Bone marrow (tissue), 2 donors: ENCODE measurements at places on chromosomes 2 and 18.

DNA sequence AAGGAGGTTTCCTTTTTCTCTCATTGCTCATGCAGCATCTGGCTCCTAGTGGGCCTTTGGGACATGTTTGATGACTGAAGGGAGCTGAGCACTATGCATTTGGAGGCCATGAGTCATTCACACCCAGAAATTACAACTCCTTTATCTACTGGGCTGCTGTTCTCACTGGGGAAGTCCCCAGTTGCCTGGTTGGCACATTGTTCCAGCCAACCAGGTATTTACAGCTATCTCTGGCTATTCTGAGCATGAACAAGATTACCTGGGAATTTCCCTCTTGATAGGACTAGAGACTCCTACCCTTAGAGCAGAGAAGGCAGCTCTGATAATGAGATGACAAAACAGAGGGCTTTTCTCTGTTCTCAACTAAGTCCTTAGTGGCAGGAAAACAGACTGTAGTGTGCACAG is 206.5 kb downstream of the SETBP1 start:
- no peak for DNase-seq

DNA sequence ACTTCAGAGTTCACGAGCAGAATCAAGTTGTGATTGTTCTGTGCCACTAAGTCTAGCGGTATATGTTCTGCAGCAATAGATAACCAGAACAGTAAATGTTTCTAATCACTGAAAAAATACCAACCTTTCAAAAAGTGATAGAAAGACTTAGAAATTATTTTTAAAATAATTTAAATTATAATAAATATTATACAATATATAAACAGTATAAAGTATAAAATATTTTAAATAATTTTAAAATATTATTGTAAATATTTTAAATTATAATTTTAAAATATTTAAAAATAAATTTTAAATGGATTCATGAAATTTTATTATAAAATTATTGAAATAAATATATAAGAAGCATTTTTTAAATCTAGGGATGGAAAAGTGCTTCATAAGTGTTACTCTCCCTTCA is 126.3 kb upstream of the ID2 start:
- DNase-seq, result no peak

DNA sequence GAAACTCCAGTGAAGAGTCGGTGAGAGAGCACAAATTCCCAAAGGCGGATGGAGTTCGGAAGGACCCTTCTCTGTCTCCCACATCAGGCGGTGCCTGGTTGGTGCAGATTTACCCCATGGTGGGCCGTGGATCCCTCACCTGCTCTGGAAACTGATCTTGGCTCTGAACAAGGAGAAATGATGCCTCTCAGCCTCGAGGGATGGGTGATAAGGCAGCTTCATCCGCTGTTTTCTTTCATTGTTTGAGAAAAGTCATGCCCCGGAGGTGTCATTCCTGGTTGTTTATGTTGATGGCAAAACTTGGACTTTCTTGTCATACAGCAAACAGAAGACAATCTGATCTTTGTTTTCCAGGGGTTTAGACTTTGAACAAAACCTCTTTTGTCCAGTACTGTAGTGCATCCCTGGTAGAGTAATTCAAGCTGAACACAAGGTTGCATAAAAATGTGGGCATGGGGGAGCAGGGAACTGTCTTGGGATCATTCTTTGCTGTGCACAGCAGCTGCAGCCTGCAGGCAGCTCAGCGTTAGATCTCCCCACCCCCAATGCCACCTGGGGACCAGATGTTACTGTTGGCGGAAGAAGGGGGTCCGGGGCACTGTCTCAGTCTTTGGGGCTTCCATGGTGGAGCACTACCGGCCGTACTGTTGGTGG is 81.3 kb downstream of the NFATC1 start:
- DNase-seq, result no peak

GRCh38 chr18:56286775-56287325 is 351.5 kb downstream of the TXNL1 start:
- DNase-seq, result no peak

DNA sequence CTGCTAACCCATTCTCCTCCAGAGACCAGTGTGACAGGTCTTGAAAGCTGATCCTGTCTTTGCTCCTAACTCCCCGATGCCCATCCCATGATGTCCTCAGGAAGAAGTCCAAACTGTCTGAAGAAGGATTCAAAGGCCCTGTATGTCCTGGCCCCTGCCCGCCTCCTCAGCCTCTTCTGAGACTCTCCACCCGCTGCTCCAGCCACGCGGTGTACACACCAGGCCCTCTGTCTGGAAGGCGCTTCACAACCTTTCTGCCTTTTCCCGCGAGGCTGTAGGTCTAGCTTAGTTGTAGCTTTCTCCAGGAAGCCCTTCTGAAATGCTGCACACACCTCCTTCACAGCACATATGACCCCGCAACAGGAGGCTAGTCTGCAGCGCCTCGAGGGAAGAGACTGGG is 23.5 kb upstream of the CRYBA2 start:
- DNase-seq, result no peak

GRCh38 chr18:8529609-8530008 is 79.6 kb upstream of the RAB12 start:
- no peak for DNase-seq

DNA sequence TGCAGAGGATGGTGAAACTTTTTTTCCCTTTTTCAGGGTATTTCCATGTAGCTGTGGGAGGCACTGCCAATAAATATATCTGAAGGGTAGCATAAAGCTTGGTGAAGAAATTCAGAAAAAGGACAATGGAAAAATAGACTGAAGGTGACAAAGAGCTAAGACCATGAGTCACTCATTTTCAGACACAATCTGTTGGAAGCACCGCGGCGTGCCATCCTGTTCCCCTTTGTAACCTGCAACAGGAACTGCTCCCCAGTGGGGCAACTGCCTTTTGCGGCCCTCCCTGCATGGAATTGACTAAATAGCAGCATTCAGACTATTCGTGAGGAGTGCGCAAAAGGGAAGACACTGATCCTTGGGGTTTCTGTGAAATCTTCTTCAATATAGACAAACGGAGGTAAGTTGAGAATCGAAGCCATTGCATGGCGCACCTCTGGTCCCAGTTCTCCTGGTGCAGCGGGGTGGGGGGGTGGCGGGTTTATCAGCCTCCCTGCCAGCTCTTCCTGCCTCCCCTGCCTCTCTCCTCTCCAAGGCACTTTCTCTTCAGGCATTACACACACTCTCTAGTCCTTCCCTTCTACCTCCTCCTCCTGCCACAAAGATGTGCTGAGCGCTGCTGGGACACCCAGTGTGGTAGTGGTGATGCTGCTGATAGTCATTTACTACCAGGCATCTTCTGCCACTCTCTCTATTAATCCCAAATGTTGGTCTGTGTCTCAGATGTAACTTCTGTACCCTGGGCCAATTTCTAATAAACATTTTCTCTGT is 126.2 kb upstream of the TMEM200C start:
- DNase-seq, result no peak

GRCh38 chr2:26169681-26170414 is 3.0 kb upstream of the GAREM2 start:
- no peak for DNase-seq

DNA sequence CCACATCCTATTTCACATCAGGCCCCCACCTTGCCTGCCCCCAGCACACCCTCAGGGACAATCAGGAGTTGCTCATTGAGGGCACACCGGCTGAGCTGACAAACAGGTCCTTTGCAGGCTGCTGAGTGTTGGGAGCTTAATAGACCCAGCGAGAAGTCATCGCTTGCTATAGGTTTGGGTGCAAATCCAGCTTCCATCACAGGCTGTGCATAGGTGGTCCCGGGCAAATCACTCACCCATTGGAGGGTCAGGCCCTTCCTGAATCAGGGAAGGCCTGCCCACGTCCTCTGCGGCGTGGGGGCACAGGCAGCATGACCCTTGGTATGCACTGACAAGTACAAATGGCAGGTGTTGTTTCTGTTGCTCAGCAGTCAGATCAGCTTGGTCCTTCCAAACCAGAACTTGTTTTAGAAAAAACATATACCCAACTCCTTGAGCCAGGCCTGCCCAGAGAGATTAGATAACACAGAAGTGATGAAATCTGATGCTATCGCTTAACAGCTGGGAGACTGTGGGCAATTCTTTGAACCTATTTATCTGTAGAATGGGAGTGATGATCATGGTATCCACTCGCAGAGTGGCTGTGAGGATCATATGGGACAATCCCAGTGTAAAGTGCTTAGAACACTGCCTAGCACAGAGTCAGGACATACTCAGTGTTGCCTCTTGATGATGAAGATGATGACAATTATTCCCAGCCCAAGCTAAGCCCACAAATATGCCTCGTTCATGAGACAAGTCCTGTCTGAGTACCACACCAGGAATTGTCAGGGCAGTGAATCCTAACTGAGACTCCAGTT is 34.9 kb downstream of the SMAD7 start:
- no peak for DNase-seq

DNA sequence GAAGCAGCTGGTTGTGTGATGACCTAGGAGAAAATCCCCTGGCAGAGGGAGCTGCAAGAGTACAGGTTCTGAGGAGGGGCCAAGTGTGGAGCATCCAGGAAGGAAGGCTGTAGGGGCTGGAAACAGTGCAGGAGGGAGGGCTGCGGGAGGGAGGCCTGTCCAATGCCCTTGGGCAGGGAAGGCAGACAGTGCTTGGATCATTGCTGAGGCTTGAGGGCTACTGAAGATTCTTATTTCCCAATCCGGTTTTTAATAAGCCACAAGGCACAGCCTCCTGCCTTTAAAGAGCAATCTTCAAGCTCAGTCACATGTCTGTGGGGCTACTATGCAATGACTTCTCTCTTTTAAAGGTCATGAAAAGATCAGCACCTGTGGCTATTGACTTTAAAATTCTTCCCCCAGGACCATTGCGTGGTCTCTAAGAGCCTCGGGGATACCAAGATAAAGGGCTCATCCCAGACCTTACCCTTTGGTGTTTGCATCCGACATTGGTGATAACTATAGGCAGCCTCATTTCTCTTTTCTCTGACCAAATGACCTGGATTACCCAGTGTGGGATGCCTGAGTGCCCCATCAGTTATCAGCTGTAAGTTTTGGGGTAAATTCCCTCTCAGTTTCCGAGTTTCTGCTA is 149.6 kb downstream of the DOCK10 start:
- no peak for DNase-seq

DNA sequence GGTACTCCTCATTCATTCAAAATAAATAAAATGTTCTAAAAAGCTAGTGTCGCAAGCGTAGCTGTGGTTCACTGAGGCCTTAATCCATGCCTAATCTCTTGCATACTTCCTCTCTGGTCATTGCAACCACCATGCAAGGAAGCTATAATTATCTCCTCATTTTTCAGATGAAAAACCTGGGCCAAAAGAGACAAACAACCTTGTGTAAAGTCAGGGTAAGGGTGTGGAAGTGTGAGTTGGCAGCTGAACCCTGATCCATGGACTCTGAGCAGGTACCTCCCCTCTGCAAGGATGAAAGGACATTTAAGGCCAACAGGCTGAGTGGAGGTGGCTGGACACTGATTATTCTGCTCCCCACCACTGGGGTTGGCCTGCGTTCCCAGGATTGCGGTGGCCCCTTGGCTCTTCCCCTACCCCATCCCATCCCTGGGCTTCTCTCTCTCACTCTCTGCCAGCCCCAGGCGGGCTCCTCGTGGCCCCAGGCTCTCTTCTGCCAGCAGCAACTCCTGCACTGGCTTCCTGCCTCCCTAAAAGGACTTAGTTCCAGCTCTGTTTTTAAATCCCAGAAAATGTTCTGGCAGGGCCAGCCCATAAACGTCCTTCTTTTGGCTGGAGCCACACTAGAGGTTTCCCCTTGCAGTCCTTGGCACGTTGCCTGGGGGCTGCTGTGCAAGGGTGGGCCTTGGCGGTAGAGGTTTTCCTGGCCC is 72.0 kb upstream of the AFF3 start:
- DNase-seq, result no peak

- DNase-seq, result no peak
Observed at GRCh38 chr2:108034843-108035242, 48.5 kb downstream of the SLC5A7 start.

- no peak for DNase-seq
Observed at GRCh38 chr2:28993206-28993960, 12.3 kb downstream of the TOGARAM2 start.

DNA sequence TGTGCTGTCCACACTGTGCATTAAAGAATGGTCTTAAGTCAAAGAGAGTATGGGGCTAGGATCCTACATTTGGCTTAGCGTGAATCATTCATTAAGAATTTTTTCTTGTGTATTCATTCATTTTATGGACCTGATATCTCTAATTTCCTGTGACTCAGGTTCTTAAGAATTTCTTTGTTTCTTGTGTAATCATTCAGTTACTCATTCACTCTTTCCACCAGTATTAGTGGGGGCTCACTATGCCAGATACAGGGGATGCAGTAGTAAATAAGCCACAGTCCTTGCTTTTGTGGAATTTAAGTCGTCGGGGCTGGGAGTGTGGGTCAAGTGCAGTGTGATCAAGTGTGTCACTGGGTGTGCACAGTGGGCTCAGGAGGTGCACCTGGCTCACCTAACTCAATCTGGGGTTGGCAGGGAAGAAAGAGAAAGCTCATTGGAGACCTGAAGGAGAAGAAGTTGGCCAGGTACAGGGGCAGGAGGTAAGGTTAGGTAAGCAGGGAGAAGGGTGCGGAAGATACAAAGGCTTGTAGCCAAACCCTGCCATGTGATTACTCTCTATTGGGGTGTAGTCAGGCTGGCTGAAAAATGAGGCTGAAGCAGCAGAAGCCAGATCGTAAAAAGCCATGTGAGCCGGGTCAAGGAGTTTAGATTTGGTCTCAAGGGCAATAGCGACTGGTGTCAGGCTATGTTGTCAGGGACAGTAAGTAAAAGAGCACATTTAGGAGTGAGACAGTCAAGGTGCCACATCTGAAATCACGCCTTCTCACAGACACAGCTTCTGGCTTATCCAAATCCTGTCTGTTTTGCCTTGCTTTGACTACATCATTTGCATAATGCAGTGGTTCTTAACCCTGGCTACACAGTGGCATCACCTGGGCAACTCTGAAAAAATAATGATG is 67.2 kb downstream of the KCTD1 start:
- DNase-seq, result no peak

DNA sequence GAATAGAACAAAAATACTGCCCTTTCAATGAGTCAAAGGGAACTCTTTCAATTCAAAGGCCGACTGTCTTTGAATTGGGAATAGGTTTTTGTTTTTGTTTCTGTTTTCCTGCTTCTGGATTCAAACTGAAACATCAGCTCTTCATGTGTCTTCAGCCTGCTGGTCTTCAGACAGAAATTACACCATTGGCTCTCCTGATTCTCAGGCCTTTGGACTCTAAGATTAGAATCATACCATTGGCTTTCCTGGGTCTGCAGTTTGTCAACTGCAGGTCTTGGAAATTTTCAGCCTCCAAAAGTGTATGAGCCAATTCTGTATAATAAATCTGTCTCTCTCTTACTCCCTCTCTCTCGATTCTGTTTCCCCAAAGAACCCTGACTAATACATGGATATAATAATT is 31.1 kb downstream of the CTLA4 start:
- DNase-seq, result no peak

DNA sequence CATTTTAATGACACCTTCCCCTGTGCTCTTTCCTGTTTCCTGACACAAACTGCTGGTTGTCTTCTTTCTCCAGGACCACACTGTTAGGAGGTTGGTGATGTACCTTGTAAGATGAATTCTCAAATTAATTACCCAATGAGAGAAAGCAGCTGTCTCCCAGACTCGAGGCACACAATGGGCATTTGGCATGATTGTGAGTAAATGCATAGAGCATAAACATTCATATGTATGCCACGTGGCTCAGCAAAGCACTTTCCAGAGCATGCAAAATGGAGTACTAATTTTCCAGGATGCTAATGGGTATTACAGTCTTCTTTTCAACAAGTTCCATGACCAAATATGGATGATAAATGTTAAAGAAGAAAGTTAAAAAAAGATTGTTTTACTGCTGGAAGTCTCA is 235.2 kb upstream of the KLHL29 start:
- DNase-seq, result no peak

- no peak for DNase-seq
Observed at GRCh38 chr2:24711865-24712264, 81.3 kb downstream of the PTRHD1 start.
